Daoy (cell line): ENCODE measurements at places on chromosomes 5 and 9. TPM values are rescaled to one million over a fixed set of nuclear protein-coding genes. Genes with fewer than 3 reads are reported as not detected.

- DNase-seq, result peak; percentile 91
These were observed 4.7 kb upstream of the TUBB4B start for GRCh38 chr9:137236238-137236935.

DNA sequence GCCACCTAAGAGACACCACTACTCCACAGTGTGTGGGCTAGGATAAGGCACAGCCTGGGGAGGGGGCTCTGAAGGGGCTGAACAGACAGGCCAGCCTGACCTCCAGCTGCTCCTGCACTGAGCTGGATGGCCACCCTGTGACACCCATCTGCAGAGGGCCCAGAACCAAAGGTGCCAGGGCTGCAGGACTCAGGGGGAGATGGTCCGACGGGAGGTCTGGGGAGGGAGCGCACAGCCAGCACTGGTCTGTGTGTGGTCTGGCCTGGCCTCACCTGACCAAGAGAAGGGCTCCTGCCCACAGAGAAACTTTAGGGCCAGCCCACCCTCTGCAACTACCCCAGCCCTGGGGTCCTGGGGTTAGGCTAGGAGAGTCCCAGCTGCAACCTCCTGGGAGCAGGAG lies 789 bp downstream of the LTC4S start:
- no peak for DNase-seq

GRCh38 chr5:36059571-36060419 lies 6.9 kb downstream of the UGT3A2 start:
- DNase-seq, result no peak

FBP2 gene
- total RNA-seq, result not detected in 2 replicates

CRAT gene
- 7.6 and 8.8 TPM in 2 replicates for total RNA-seq

TMC1 gene
- not detected in 2 replicates for total RNA-seq

DNA sequence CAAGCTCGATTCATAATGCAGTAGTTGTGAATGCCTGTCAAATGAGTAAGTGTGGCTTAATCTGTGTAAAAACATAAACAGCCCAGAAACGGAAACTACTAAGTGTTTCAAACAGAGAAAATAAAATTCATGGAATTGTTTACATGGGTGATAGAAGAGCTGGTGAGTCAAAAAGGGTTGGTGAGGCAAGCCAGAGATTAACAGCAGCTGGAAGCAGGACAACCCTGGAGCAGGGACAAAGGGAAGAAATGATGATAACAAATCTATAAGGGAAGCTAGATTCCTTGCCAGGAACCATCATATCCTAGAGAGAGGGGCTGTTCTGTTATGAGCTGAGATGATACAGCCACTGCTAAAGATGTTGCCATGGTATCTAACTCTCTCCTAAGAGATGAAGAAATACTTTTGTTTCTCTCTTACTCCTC lies 18.0 kb upstream of the PRR16 start:
- DNase-seq, result peak; percentile 87
